ENCODE measurements at places on chromosomes 4 and X. TPM values are rescaled to one million over a fixed set of nuclear protein-coding genes. Genes with fewer than 3 reads are reported as not detected.

- H3K36me3 ChIP-seq = no peaks in the 10 kb centered on the region
- H3K4me1 ChIP-seq = no peaks in the 10 kb centered on the region
- H3K27me3 ChIP-seq = peaks cover 1% of the 10 kb centered on the region
- H3K4me3 ChIP-seq = no peak overlapping the region
- no peak for DNase-seq
Observed at GRCh38 chrX:97332963-97333362, 449.3 kb downstream of the RPA4 start.

The ADH1A gene
- not detected for total RNA-seq

GRCh38 chr4:140019619-140020347, 134.2 kb downstream of the MAML3 start:
- no peaks in the 10 kb centered on the region for H3K27me3 ChIP-seq
- no peaks in the 10 kb centered on the region for H3K36me3 ChIP-seq
- H3K4me1 ChIP-seq = peaks cover 40% of the 10 kb centered on the region
- DNase-seq = no peak
- peak overlapping the region; percentile 1 for H3K27ac ChIP-seq

The TLR10 gene
- not detected for total RNA-seq

DNA sequence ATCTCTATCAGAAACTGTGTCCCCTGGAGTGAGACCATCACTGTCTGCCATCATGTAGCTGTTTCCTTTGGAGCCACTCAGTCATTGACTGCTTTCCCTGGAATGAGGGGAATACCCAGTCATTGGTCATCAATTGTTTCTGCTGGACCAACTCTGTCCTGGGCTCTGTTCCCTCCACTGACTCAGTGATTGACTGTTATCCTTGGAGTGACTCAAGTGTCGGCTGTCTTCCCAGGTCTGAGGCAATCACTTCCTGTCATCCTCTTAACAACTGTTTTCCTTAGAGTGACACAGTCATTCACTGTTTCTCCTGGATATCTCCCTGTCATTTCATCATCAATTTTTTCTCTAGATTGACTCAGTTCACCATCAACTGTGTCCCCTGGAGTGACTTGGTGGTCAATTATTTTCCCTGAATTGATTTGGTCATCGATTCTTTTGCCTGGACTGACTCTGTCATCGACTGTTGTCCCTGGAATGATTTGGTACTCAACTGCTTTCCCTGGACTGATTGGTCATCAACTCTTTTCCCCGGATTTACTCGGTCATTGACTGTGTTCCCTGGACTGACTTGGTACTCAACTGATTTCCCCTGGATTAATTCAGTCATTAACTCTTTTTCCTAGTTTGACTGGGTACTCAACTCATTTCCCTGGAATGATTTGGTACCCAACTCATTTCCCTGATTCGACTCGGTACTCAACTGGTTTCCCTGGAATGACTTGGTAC, 327.9 kb upstream of the VCX start:
- no peak for DNase-seq
- H3K4me3 ChIP-seq = no peak overlapping the region
- no peak overlapping the region for H3K27ac ChIP-seq
- H3K4me1 ChIP-seq = no peaks in the 10 kb centered on the region
- no peaks in the 10 kb centered on the region for H3K27me3 ChIP-seq

- H3K4me1 ChIP-seq = no peaks in the 10 kb centered on the region
- DNase-seq = no peak
- no peaks in the 10 kb centered on the region for H3K27me3 ChIP-seq
- no peak overlapping the region for H3K4me3 ChIP-seq
- no peak overlapping the region for H3K27ac ChIP-seq
Observed at GRCh38 chr4:88623097-88623496, 30.8 kb downstream of the HERC3 start.

GRCh38 chr4:3313556-3314228, 20.9 kb downstream of the RGS12 start:
- H3K4me3 ChIP-seq = no peak overlapping the region
- no peak overlapping the region for H3K27ac ChIP-seq
- peaks cover 2% of the 10 kb centered on the region for H3K27me3 ChIP-seq
- H3K4me1 ChIP-seq = peaks cover 36% of the 10 kb centered on the region
- peaks cover 28% of the 10 kb centered on the region for H3K36me3 ChIP-seq
- DNase-seq = no peak

- H3K36me3 ChIP-seq = peaks cover 14% of the 10 kb centered on the region
- no peak overlapping the region for H3K4me3 ChIP-seq
- H3K27ac ChIP-seq = no peak overlapping the region
Observed at GRCh38 chrX:24575496-24575895, 71.7 kb downstream of the PCYT1B start.

- H3K27ac ChIP-seq = no peak overlapping the region
- peaks cover 10% of the 10 kb centered on the region for H3K36me3 ChIP-seq
Observed at GRCh38 chrX:18278449-18278848, 57.8 kb upstream of the BEND2 start.

- peaks cover 1% of the 10 kb centered on the region for H3K27me3 ChIP-seq
- no peak overlapping the region for H3K4me3 ChIP-seq
- DNase-seq = no peak
- no peaks in the 10 kb centered on the region for H3K4me1 ChIP-seq
- H3K36me3 ChIP-seq = no peaks in the 10 kb centered on the region
Observed at GRCh38 chr4:8315435-8316250, 46.1 kb downstream of the HTRA3 start.
